Anterior cingulate cortex (tissue), 58 donors: ENCODE measurements at places on chromosomes 3 and 15.

- no peak for DNase-seq
These were observed 114.4 kb downstream of the CHSY1 start for GRCh38 chr15:101137312-101137940.

DNA sequence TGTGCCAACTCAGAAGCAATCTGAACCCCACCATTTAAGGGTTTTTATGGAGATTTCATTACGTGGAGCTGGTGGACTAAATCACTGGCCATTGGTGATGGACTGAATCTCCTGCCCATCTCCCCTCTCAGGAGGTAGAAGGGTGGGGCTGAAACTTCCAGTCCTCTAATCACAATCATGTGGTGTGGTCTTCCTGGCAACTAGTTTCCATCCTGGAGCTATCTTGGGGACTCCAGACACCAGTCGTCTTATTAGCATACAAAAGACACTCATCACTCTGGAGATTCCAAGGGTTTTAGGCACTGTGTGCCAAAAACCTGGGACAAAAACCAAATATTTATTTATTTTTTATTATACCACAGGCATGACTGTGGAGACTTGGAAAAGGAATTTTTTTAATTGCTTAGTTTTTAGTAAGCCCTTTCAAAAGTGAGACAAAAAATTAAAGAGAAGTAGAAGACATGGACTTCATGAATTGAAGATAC, 203.6 kb downstream of the WNT5A start:
- no peak for DNase-seq

DNA sequence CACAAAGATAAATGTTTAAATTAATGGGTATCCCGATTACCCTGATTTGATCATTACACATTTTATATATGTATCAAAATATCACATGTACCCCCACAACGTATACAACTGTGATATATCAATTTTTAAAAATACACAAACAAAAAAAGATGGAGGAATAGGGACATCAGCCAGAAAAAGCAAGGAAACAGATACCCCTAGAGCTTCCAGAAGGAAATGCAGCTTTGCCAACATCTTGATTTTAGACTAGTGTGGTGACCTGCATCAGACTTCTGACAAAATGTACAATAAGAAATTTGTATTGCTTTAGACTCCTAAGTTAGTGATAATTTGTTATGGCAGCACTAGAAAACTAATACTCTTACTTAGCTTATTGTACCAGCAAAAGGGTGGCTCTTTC, 483.8 kb downstream of the TUSC7 start:
- DNase-seq = no peak

- DNase-seq = no peak
These were observed 51.1 kb downstream of the RARB start for GRCh38 chr3:25478964-25479726.

DNA sequence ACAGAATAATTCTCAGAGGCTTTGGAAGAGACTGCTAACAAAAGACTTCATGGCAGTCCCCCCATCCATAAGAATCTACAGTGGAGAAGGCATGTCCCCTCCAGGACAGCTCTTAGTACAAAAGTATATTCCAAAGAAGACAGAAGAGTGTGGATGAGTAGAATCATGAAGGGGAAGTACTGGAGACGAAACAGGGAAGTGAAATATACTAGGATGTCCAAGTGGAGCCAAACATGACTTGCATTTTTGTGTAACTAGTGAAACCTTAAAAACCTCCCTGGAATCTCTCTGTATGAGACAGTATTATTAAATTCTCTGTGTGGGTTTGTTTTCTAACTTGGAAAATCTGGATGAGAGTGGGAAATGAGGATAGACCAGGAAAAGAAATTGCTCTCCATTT, 312.4 kb downstream of the RSL24D1 start:
- no peak for DNase-seq

GRCh38 chr3:62100282-62100989, 272.9 kb downstream of the FEZF2 start:
- DNase-seq = no peak

DNA sequence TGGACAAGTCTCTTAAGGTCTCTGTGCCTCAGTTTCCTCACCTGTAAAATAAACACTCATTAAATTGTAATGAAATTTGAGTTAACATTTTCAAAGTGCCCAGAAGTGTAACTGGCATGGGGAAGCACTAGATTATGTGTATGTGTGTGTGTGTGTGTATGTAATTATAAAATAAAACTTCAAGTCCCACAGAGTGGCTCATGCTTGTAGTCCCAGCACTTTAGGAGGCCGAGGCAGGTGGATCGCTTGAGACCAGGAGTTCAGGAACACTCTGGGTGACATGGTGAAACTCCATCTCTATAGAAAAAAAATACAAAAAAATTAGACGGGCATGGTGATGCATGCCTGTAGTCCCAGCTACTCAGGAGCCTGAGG, 403.4 kb downstream of the IL5RA start:
- no peak for DNase-seq

DNA sequence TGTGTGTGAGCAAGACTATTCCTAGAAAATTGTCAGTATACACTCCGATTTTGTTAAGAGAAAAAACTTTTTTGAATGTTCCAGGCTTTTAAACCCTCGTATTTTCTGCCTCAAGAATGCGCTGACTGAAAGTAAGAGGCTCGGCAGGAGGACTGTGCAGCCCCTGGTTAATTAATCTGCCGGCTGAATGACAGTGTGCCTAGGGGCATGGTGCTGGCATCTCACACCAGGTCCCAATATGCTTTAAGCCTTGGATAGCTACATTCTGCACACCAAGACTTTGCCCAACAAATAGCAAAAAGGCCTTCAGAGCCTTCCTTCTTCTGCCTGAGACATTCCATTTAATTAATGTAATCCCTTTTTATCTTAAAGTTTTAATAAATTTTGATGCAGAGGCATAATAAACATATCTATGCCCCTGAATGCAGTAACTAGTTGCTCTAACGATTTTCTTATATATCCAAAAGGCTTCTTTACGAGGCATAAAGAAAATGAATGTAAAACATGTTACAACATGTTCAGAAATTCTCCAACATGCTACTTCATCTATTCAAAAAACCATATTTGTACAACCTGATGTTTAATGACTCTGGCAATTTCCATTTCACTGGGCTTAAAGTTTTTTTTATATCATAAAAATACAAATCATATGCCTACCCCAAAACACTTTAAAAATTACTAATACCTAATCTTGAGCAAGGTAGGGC, 37.9 kb downstream of the DPH6 start:
- DNase-seq = no peak

GRCh38 chr3:56983427-56983826, 77.0 kb upstream of the SPATA12 start:
- no peak for DNase-seq

DNA sequence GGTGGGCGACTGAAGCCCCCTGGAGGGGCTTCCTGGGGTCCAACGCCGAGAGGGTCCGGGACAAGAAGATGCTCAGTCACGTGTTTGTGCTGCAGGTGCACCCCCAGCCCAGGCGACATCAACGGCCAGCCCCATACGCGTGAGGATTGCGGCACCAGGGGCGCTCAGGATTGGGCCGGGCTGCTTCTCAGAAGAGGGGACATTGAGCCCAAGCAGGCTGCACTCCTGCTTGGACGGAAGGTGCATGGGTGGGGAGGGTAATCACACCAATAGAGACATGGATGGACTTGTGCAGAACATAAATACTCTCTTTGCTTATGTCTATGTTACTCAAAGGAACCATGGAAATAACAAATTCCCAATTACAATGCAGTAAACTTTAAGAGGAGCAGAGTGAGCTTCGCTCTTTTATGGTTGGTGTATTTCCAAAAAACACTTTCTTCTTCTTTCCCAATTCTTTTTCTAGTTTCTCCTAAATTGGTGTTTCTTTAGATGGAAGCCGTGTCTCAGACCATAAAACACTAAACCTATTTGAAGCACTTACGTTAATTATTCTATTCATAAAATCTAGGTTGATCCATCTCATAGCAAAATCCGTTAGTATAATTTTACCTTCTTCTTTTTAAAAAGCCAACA, 182.7 kb downstream of the GOLGA6L6 start:
- DNase-seq = no peak

DNA sequence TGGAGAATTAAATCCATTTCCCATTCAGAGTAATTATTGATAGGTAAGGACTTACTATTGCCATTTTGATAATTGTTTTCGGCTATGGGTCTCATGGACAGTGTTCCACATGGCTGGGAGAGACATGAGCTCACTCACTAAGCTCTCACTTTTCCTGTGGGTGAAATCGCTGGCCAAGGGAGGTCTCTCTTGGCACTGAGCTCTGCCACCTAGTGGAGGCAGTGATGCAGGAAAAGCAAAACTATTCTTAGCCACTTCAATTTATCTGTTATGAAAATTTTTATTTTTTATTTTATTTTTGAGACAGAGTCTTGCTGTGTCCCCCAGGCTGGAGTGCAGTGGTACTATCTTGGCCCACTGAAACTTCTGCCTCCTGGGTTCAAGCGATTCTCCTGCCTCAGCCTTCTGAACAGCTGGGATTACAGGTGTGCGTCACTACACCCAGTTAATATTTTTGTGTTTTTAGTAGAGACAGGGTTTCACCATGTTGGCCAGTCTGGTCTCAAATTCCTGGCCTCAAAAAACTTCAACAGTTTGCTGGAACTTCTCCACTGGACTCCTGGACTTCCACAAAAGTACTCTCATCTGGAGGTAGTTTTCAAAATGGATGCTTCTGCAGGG, 4.7 kb upstream of the RNF13 start:
- DNase-seq = peak; percentile 55

- DNase-seq = no peak
These were observed 11.3 kb downstream of the PLA2G4D start for GRCh38 chr15:42082823-42083604.

DNA sequence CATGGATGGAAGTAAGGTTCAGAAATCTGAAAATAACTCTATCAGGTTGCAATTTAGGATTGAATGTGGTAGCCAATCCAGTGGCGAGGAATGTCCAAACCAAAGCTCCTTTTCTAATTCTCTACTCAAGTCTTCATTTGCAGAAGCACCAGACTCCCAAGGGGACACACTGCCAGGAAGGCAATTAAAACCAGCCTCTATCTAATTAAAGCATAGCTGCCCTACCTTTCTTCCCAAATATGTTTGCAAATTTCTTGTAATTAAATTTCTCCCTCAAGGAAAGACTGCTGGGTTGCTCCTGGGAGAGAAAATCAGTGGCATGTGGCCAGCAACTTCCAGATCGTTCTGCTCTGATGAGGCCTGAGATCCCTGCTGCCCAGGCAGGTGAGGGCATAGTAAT, 153.4 kb upstream of the MCTP2 start:
- DNase-seq = no peak

DNA sequence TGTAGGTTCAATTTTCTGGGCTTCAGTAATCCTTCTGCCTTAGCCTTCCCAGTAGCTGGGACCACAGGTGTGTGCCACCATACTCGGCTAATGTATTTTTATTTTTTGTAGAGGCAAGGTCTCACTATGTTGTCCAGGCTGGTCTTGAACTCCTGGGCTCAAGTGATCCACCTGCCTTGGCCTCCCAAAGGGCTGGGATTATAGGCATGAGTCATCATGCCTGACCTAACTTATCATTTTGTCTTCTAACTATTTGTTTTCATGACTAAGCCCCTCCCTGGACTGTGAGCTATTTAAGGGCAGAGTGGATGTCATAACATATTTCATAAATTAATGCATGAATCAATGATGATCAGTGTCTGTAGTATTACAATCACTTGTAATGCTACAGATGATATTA, 56.1 kb upstream of the PIAS1 start:
- no peak for DNase-seq

DNA sequence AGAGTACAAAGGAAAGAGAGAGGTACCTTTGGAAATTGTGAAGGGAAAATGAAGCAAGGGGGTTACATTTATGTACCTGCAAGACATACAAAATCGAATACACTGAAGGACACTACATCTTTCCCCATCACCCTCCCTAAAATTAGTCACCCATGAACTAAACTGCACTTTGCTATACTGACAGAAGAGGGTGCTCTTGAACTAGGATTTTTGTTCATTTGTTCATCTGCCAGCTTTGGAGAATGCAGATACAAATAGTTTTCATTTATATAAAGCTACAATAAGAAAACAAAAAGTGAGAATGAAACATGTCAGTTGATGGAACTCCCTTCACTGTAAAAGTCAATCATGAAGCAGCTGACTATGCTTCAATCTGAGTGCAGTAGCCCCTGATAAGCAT, 55.7 kb downstream of the PCCB start:
- no peak for DNase-seq

DNA sequence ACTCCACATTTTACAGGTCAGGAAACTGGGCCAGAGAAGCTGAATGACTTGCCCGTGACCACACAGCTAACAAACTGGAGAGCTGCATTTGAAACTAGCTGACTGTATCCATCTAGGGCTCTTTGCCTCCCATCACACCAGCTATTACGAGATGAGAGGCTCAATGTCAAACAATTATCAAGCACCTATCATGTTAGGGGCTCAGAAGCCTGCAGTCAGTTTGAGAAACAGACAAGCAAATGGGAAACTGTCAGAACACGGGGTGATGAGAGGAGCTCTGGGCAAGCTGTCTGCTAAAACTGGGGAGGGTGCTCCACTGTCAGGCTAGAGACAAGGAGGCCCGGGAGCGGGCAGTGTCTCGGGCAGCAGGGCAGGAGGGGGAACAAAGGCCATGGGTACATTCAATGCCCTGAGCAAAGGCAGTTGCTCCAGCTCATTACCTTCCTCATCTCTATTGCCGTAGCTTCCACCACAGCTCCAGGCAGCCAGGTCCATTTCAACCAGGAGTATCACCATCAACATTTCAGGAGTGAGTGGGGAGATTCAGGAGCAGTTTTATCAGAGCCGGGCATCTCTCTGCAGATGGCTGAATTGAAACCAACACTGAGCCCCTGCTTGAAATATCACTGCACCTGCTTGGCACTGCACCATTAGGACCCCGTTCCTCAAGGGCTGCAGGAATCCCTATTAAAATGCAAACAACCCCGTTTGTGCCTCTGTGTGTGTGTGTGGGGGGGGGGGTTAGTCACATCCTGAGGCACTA, 122.6 kb downstream of the RAB11A start:
- DNase-seq = no peak

DNA sequence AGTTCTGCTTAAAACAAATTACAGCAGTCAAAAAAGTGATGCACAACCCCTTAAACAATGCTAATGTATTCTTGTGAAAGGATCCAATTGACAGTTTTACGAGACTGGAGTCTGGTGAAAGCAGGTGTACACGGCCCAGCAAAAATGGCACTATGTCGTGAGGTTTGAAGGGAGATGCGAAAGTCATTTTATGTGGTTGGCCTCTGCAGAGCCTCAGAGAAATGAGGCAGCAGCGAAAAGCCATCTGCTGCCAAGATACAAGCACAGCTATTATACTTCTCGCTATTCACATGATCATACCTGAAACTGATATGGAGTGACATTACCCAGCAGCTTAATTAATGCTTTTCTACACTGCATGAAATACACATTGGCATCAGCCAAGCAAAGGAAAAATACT, 36.4 kb downstream of the MECOM start:
- no peak for DNase-seq
